Mesenteric fat pad (tissue), 1 donor: ENCODE measurements at places on chromosomes 6 and 20.

DNA sequence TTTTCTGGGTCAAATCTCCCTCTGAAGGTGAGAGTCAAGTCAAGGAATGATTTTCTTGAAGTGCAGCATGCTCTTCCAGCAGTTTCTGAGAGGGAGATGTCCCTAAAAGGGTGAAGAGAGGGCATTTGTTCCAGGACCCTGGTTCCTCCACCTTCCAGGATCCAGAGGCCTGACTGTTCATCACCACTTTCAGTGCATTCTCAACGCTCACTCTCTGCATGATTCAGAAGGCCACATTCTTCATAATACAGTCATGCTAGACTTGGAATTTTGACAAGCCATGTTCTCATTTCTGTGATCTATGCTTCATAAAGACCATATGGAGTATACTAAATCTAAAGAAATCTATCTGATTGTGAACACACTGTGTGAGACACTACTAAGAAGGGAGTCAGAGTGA is 85.1 kb downstream of the PDE7B start:
- DNase-seq, result no peak

DNA sequence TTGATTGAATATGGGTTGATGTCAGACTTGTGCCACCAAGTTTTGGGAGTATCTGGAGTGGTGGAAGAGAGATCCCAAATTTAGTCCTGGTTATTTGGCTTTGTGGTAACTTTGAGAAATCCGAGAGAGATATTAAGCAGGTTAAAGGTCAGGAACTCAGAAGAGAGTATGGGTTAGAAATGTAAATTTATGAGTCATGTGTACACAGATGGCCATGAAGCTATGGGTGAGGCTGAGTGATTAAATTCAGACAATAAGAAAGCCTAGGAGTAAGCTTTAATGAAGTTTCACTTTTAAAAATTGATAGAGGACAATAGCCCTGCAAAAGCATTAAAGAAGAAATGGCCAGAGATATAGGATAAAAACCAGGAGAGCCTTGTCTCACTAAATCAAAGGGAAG is 14.3 kb downstream of the RIMS1 start:
- DNase-seq, result no peak

GRCh38 chr6:56513631-56514030 is 129.1 kb downstream of the DST start:
- DNase-seq, result no peak

GRCh38 chr20:51385646-51386530 is 156.6 kb downstream of the NFATC2 start:
- DNase-seq, result no peak

DNA sequence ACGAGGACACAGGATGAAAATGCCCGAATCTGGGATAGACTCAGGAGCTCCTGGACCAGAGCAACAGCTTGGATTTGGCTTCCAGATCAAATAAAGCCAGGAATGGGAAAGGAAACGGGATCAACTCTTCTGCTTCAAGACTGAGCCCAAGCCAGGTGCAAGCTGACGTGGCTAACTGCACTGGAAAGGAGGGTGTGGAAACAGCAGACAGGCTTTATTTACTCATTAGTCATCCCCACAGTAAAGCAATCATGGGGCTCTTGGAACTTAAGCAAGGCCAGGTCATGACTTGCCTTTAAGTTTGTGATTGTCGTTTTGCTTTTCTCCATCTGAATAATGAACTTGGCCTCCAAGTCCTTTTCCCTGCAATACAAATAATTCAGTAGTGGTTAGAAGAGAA is 45.2 kb downstream of the KIF16B start:
- DNase-seq, result no peak
